ENCODE measurements at places on chromosomes 5 and 9.

- no peak for DNase-seq
Observed at GRCh38 chr5:142966121-142966420, 195.9 kb downstream of the ARHGAP26 start.

DNA sequence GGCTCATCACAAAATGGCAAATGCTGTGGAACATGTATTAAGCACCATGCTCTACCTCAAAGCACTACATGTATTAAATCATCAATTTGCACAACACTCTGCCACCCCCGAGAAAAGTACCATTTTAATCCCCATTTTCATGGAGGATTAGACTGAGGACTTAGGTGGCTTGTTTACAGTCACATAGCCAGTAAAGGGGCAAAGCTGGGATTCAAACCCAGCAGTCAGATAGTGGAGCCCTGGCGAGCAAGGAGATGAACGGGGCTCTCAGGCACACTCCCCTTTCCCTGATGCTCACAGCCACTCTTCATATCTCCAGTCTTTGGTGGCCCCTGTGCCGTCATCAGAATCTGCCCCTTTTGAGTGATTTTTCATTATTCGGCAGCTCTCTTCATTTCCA lies 262.9 kb downstream of the DIRAS2 start:
- DNase-seq = no peak

DNA sequence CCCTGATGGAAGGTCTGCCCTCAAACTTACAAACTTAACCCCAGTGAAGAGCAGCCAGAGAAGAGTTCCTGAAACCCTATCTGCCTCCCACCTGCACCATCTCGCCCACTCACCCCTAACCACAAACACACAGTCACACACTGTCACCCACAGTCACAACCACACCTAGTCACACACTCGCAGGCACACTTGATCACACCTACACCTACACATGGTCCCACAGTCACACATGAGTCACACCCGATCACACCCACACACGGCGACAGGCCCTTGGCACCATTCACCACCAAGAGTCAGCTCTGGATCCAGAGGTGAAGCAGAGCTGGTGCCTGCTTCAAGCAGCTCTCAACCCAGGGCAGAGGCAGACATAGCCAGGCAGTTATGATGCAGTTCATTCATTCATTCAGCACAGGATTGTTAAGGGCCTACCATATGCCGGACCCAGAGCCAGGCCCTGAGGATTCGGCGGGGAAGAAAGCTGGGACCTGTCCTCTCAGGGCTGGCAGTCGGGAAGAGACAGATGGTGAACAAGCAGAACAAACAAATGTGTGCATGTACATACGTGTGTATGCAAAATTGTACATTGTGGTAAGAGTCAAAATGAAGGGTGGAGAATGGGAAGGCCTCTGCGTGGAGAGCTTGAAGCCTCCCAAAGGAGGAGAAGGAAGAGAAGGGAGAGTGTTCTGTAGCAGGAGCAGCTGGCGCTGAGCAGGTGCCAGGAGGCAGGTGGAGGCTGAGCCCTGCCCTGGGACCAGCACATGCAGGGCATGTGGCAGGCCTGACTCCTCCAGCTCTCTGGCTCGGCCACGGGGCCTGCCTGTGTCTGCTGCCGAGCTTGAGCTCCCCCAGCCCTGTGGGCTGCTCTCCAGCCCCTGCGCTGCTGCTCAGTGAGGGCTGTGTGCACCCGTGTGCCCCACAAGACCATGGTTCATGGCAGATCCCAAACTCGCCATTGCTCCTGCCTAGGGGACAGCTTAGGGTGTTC lies 6.4 kb downstream of the TSPAN17 start:
- DNase-seq = peak; percentile 75

DNA sequence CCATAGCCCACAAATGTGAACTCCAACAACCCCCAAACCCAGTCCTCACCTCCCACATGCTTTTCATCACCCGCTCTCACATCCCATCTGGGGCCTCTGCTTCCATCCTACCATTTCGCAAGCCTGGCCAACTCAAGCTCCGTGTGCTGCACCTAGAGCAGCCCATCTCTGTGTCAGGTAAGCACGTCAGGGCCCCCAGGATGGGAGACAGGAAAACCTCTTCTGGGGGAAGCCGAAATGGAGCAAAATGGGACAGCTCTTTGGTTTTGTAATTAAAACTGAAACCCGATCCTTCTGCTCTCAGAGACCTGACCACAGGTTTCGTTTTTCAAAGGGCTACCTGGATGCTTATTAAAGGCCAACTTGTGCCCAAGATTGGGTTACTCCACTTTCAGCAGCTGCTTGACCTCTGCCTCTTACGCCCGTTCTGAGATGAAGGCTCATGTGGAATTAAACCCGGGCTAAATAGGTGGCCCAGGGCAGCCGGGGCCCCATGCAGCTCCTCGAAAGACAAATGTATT lies 287.7 kb downstream of the SLIT3 start:
- DNase-seq = no peak

DNA sequence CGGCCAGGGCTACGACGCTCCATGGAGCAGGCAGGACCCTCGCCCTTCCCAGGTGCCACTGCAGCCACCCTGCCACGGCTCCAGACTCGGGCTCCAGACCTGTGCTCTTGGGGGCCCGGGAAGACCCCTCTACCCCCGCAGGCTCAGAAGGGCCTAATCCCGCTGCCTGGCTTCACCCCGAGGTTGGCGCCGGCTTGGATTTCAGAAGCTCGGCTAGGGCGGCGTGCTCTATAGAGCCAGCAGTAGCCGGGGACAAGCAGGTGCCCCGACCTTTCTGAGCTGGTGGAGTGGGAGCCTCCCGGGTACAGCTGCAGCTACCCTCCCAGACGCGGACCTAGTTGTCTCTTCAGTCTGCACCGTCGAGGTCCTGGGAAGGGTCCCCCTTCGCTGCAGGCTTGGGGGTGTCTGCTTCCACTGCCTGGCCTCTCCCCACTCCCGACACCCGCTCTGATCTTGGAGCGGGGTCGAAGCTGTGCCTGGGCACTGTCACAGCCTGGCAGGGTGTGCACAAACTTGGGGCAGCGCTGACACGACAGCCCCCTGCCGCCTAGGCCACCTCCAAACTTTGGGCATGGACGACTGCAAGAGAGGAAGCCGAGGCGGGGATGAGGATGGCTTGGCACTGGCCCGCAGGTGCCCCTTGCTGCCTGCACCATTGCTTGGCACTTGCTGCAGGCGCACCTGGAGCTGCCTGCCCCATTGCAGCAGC lies 1366.1 kb upstream of the CDH9 start:
- DNase-seq = no peak

GRCh38 chr9:532707-533106 lies 308.8 kb upstream of the DMRT1 start:
- DNase-seq = no peak

DNA sequence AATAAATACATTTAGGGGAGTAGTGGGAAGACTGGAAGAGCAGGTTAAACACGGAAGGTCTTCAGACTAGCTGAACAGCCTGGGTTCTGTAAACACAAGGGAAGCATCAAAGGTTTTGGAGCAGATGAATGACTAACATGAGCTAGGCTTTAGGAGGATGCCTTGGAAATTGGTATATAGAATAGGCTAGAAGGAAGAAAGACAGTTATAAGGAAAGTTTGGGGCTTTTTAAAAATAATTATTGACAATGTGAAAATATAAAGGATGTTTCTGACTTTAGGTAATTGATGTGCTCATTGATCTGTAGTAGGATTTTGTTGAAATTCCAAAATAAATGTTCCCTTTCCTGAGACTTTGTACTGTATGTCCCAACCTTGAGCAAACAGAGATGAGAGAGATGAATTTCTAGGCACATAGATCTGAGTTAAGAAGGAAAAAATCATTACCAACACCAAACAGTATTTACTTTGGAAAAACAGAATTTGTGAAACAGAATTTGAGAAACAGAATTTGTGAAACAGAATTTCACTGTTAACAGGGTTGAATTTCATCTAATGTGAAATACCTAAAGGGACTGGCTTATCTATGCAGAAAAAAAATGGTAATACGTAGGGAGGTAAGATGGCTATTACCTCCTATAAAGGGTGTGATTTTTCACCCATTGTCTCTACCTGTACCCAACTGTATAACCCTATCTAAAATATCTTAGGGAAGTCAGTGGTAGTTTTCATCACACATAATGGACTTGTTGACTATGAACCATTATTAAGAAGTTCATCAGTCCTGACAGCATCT lies 28.8 kb downstream of the SKP2 start:
- DNase-seq = no peak

GRCh38 chr5:78397831-78398230 lies 37.4 kb downstream of the SCAMP1 start:
- no peak for DNase-seq

GRCh38 chr5:124865603-124866354 lies 119.3 kb upstream of the ZNF608 start:
- no peak for DNase-seq

GRCh38 chr5:170552621-170553115 lies 48.8 kb downstream of the KCNIP1 start:
- no peak for DNase-seq

- DNase-seq = no peak
Observed at GRCh38 chr5:180116077-180116999, 44.8 kb upstream of the RNF130 start.

DNA sequence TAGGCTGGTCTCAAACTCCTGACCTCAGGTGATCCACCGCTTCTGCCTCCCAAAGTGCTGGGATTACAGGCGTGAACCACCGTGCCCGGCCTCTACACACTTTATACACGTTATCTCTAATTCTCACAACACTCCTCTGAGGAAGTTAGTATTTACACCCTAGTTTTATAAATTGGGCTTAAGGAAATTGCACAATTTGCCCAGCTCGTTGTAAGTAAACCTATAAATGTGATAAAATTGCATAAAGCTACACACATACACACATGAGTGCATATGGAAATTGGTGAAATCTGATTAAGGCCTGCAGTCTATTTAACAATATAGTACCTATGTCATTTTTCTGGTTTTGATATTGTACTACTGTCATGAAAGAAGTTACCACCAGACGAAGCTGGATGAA lies 4.4 kb upstream of the SLC4A9 start:
- no peak for DNase-seq

GRCh38 chr5:170251462-170251861 lies 18.7 kb downstream of the C5orf58 start:
- DNase-seq = no peak

GRCh38 chr5:126589536-126590297 lies 5.3 kb downstream of the ALDH7A1 start:
- DNase-seq = no peak

DNA sequence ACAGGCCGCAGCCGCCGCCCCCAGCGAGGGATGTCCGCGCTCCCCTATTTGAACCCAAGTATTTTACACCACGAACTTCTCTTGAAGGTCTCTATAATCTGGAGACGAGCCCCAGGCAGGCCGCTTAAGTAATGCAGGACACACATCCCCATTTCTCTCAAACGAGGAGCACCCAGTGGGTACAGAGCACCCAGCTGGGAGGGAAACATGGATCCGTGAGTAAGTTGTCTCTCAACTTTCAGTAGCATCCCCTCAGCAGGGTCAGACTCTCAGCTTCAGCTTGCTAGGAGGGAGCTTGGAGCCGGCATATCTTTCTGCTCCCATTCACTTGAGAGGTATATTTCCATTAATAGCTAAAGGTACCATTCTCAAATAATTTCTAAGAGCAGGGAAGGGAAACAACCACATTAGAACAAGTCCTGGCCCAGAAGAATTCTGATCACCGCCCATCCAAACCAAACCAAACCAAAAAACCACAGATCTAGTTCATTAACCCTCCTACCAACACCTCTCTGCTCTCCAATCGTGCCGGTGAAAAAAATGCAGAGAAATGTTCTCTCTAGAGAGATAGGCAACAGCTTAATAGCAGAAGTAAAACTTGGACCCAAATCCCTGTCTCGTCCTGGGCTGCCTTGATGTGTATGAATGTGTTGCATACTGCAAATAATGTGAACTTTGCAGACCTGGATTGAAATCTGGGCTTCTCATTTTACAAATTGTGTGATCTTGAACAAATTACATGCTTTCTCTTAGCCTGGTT lies 910 bp downstream of the TDRD7 start:
- no peak for DNase-seq

DNA sequence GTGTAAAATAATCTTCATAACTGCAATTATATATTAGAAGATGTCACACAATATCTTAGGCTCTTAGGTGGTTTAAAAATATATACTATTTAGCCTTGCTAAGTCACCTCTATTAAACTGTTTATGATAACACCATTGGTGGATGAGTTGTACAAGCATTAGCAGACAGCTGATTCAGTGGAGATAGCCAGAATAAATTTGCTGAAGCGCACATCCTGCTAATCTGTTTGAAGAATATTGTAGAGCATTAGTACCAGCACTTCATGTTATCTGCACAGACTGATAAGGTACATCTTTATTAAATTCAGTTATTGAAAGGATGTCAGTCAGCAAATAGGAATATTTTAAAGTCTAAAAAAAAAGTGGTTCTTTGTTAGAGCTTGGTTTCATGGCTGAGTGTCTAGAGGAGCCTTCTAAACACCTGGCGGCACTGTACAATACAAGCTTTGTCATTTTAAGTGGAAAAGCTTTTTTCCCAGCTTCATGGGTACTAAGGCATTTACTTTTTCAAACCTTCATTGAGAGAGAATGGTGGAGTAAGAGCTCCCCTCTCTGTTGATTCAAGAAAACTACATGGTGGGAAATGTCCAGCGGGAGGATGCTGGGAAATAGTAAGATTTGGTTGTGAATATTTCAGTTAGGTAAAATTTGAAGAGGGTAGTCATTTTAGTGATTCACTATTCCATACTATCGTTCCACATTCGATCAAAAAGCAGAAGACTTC lies 275.1 kb downstream of the SLF1 start:
- DNase-seq = peak; percentile 43

DNA sequence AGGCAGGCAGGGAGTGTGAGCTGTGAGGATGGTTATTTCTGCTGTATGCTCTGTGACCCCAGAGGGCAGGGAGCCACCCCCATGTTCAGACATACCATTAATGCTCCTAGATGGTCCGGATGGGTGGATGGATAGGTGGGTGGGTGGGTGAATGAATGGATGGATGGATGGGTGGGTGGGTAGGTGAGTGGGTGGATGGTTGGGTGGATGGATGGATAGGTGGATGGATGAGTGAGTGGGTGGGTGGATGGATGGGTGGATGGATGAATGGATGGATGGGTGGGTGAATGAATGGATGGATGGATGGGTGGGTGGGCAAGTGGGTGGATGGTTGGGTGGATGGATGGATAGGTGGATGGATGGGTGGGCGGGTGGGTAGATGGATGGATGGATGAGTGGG lies 63.4 kb upstream of the BARHL1 start:
- no peak for DNase-seq

GRCh38 chr9:64773491-64773931 lies 511.5 kb downstream of the FOXD4L5 start:
- no peak for DNase-seq

Data from SHP77 (cell line).